ENCODE measurements at places on chromosomes 6 and 20.

DNA sequence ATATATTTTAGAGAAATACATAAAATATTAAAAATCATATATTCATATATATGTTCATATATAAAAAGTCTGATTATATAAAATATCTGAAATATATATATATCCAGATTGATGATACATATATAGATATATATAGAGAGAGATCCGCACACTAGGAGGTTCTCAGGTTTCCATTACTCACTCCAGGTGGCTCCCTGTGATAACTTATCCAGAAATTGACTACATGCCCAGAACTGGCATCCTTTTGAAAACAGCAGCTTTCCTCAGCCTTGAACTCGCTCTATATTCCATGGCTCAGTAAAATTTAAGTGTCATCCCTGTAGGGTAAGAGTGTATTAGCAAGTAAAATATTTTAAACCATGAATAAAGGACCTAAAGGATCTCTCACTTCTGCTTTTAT is 206.8 kb downstream of the TINAG start:
- DNase-seq = no peak

DNA sequence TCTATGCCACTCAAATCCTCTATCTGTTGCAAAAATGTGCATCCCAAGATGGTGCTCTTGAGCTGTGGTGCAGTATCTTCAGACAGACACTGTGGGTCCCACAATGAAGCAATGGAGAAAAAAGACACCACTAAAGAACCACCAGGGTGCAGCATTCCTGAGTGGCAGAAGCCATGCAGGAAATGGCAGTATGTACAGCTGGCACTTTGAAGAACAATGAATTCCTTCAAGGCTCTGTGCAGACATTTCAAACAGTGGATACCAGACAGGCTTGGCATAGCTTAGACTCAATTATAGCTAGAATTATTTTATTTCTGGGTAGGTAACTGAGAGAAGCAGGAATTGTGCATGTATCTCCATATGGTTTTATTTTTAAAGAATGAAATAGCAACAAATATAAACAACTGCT is 24.0 kb upstream of the HDAC2 start:
- DNase-seq = peak; percentile 25

GRCh38 chr20:14295770-14296309 is 41.6 kb downstream of the FLRT3 start:
- no peak for DNase-seq

DNA sequence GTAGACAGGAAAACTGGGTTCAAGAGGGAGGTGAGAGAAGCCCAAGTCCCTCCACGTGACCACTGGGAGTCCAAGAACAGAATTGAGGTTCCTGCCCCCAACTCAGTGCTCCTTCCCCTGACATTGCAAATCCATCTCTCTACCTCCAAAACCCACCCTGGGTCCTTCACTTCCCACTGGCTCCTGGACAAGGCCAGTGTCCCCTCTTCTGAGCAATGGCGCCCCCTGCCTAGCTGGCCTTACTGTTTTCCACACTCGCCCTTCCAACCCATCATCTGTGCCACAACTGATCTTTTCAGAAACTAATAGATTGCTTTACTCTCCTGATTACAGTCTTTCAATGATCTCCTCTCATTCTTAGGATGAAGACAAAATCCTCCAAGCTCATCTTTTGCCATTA is 200.3 kb downstream of the ANKRD60 start:
- DNase-seq = no peak

All from activated T-helper 2 cell treated with anti-CD3 and anti-CD28 coated beads, Interferon-gamma antibody, Interleukin-2, Interleukin-4, amounts not matched to agents 10 μg/mL and 5 μg/mL and 100 μg/mL, durations not matched to agents 14 hours and 24 hours and 36 hours (primary cell).